Tibial artery (tissue), 4 donors: ENCODE measurements at places on chromosomes 12 and 14.

- no peak for DNase-seq
These were observed 73.5 kb upstream of the FICD start for GRCh38 chr12:108441549-108441948.

GRCh38 chr14:21868442-21869046 lies 194.9 kb upstream of the OR4E1 start:
- no peak for DNase-seq

DNA sequence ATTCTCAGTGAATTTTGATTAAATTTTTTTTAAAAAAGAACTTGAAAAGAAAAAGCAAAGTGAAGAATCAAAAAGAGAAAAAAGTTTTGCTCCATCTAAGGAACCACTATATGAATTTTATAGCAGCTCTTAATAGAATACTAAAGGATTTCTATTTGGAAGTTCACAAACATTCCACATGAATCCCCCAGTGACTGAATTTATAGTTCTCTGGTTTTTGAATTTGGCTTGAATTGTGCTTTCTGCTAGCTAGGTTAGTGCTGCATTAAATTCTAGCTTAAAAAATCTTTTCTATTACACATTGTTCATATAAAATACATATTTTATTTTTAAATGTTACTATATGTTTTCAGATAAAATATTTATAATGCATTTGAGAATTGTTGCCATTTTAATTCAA lies 675.4 kb downstream of the RERGL start:
- DNase-seq: no peak

DNA sequence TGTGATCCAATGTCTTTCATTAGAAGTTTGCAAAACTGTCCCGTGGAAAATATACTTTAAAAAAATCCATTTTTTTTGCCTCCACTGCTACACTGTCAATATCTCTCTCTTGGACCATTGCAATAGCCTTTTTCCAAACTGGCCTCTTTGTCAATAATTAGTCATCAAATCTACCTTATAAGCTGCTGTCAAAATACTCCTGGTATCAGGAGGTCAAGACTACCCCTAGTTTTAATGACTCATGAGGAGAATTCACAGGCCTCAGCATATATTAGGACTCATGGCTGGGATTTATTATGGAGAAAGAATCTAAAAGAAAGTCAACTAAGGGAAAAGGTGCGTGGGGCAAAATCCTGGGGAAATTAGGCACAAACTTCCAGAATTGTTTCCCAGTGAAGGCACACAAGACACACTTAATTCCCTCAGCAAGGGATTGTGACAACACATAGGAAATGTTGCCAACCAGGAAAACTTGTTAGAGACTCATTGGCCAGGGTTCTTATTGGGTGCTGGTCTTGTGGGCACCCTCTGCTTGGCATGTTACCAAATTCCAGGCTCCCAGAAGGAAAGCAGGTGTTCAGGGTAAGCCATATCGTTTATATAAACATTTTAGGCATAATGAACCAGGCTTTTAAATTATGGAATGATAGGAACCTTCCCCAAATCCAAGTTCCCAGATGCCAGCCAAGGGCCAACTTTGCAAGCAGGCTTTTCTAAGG lies 56.1 kb downstream of the TMEM117 start:
- DNase-seq: no peak

DNA sequence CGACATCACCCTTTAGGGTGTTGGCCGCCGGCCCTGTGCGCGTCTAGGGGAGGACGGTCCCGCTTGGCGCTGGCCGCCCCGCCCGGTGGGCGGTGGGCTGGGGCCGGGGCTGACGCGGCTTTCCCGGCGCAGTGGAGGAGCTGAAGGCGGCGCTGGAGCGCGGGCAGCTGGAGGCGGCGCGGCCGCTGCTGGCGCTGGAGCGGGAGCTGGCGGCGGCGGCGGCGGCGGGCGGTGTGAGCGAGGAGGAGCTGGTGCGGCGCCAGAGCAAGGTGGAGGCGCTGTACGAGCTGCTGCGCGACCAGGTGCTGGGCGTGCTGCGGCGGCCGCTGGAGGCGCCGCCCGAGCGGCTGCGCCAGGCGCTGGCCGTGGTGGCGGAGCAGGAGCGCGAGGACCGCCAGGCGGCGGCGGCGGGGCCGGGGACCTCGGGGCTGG lies 3.6 kb downstream of the TNFAIP2 start:
- no peak for DNase-seq

- DNase-seq: no peak
These were observed 90.5 kb downstream of the CHST11 start for GRCh38 chr12:104547235-104547634.

DNA sequence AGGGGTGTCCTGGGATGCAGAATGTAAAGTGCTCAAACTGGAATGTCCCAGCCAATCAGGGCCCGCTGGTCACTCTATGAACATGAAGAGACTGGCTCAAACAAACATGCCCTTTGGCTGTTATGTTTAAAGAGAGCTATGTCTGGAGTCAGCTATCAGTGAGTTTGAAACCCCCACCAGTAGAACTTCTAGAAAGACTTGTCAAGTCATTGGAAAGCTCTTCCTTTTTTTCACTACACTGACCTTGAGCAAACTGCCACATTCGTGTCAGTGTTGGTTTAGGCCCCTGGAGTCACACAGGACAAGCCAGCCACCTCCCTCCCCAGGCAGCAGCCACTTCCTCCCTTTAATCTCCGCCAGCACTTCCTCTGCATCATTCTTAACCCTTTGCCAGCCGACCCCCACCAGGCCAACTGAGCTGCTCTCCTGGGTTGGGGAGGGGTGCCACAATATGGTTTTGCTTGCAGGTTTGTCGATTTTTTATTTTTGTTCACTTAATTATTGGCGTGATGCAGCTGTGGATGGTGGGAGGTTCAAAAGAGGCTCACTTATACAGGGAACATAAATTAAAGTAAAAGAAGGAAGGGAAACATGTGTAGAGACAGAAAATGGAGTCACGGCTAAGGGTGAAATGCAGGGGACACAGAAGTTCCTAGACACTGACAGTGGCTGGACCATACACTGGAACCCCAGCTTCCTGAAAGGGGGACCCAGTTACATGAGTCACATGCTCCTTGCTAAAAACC lies 25.3 kb downstream of the CMKLR1 start:
- DNase-seq: no peak

DNA sequence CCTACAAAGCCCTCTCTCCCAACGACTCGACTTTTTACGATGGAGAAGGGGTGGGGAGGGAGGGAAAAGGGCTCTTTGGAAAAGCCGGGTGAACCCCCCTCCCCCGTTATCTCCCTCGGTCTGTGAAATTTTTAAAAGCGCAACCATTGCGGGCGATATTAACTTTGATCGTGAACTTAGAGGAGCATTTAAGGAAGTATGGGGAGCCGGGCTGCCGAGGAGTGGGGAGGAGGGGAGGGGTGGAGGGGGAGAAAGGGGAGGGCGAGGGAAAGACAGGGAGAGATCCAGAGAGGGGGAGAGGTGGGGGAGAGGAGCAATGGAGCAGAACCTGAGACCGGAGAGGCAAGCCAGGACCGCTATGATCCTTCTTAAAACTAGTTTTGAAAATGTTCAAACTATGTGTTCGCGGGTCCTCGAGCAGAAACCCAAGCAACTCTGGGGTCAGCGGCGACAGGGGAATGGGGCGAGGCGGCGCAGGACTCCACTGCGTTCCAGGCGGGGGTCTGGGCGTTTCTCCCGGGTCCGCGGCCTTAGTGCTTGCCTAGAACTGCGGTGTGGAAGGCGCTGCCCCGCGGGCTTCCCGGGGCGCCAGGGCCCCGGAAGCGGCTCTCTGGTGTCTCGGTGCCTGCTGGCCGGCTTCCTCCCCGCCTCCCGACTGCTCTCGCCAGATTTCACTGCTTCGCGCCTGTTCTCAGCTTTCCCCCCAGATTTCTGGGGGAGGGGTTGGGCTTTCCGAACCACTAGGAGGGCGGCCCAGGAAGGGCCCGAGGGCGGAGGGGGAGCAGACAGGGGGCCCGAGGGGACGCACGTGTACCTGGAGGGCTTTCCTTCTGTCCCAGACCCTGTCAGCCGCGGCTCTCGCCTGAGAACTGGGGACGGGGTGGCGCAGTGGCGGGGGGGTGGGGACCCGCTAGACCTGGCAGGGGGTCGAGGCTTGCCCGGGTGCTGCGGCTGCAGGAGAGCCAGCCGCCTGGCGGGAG lies at the start of gene HOTAIR:
Gene HOTAIR (minus strand): TSS at position 871 of the 980 bp plus-strand sequence.
- peak; percentile 81 for DNase-seq

DNA sequence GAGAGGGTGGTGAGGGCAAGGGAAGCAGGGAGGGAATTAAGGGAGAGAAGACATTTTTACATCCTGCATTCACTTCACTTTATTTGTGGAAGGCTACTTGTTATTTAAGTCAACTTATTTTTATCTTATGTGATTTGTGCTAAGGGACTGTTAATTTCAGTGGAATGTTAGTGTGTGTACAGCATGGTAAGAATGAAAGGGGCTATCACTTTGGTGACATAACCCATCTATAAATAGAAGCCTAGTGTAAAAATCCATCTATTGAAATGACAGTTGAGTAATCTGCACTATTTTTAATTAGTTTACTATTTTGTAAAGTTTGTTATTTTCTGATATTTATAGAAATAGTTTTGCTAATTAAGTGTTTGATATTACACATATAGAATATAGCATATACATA lies 16.8 kb upstream of the CHPT1 start:
- no peak for DNase-seq

DNA sequence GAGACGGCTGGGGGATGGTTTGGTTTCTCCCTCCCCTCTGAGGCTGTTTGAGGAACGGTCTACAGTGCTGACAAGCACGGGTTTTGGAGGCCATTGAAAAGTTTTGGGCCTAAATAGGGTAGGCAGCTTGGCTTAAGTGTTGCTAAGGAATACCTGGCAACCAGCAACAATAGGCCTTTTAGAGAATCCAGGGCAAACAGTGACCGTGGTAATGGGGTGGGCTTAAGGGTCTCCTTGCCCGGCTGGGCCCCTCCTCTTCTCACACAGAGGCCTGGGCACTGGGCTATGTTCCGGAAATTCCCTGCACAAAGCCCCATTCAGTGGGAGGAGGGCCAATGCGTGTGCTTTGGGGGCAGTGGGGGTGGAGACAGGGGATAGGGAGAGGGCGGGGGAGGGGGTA lies 55.4 kb downstream of the ASCL1 start:
- DNase-seq: no peak

DNA sequence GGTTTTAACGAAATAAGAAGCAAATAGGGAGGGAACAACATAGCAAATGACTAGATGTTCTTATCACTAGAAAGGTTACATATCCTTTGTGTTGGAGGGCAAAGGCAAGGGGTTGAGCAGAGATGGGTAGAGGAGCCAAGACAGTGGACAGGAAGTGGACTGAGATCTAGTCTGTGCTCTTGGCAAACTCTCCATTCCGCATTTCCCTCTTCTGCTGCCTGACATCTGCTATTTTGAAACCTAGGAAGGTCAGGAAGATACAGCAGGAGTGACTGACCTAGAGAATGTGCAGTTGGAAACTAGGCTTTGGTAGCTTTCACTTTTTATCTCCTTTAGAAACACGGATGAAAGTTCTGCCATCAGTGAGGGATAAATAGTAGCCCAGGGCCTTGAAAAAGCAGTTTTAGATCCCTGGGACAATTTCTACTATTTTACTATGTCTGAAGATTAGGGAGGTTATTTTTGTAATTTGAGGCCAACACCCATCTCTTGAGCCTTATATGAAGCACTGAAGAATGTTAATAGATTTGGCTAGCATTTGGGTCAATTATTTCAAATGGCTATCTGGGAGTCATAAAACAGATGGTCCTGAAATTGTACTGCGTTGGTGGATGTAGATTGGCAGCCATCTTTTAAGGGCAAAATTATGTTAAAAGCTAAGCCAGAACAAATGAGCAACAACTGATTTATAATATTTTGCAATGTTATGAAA lies 410.3 kb downstream of the PCNX1 start:
- DNase-seq: no peak

GRCh38 chr12:80282226-80282625 lies 161.8 kb upstream of the PTPRQ start:
- DNase-seq: no peak

- DNase-seq: no peak
These were observed 1.1 kb downstream of the ANKS1B start for GRCh38 chr12:99983456-99984258.

- no peak for DNase-seq
These were observed 35.1 kb downstream of the MYL2 start for GRCh38 chr12:110885152-110885840.

DNA sequence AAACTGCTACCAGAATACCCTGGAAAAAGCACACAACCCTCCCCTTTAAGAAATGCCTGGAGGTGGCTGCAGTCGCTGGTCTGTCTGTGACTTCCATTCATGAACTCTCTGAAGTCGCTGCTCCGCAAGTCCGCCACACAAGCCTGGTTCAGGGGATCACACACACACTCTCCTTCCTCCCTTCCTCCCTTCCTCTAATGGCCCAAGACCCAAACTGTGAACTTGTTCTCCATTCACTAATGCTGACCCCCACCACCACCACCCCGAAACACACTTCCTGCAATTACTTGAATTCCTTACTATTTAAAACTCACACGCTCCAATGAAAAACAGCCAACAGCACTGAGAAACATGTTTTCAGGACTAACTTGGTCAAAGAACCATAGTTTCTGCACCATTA lies 1.0 kb upstream of the LMO3 start:
- DNase-seq: no peak

DNA sequence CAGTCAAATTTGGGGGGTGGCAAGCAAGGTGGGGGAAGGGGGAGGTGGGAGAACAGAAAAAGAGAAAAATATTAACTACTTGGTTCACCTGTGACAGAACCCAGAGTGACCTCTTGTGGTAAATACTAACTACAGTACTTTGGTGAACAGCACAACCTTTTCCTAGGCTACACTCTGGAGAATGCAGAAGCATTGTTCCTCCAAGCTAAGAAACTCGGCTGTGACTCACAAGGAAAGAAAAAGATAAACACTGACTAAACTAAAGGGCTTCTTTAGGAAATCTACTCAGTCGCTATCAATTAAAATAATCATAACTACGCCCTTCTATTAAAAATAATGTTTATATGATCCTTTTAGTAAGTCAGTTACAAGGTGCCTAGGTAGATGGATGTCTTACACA lies 5.4 kb downstream of the KCNH5 start:
- no peak for DNase-seq

DNA sequence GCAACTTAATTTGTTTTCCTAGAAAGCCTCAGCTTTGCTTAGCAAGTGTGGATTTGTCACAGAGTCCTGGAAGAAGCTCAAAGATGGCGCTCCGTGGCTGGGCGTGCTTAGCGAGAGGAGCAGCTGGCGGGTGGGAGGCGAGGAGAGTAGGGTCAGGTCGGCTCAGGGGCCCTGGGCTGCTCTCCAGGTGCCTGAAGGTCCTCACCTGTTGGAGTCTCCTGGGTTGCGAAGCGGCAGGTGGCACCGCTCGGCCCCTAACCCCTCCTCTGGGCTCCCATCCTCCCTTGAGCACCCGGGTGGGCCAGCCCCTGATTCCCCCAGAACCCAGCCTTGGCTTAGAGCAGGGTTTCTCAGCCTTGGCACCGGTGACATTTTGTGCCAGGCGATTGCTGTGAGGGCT lies 25.1 kb downstream of the LRTM2 start:
- no peak for DNase-seq

- DNase-seq: peak; percentile 75
These were observed 40.9 kb upstream of the VASH1 start for GRCh38 chr14:76720382-76720813.

- no peak for DNase-seq
These were observed 559.9 kb downstream of the C12orf50 start for GRCh38 chr12:87469295-87469694.
